Melanocyte of skin (primary cell): ENCODE measurements at places on chromosomes 1 and 21. TPM values are rescaled to one million over a fixed set of nuclear protein-coding genes. Genes with fewer than 3 reads are reported as not detected.

Gene HTR1D
- not detected in 2 replicates for total RNA-seq

Gene OR2T29
- not detected in 2 replicates for total RNA-seq

Gene CELA3A
- total RNA-seq, result not detected in 2 replicates

Gene DMBX1
- total RNA-seq, result not detected in 2 replicates

Gene PRR9
- total RNA-seq, result not detected in 2 replicates

Gene OLFM3
- total RNA-seq, result not detected in 2 replicates

Gene SLC45A1
- total RNA-seq, result 0.36 and 1.0 TPM in 2 replicates

Gene MIXL1
- total RNA-seq, result under 0.01 and 0.33 TPM in 2 replicates

Gene CLEC20A
- total RNA-seq, result 0.46 TPM in 1 of 2 replicates, not detected in the other

Gene SLC25A34
- total RNA-seq, result 0.67 and 2.9 TPM in 2 replicates

Gene DIRAS3
- 1.0 and 1.5 TPM in 2 replicates for total RNA-seq

Gene NCMAP
- total RNA-seq, result not detected in 2 replicates

Gene FAM177B
- total RNA-seq, result not detected in 2 replicates
